PC-9 (cell line): ENCODE measurements at places on chromosomes 11 and 22.

- no peak for DNase-seq
These were observed 15.6 kb upstream of the C11orf91 start for GRCh38 chr11:33716243-33716642.

DNA sequence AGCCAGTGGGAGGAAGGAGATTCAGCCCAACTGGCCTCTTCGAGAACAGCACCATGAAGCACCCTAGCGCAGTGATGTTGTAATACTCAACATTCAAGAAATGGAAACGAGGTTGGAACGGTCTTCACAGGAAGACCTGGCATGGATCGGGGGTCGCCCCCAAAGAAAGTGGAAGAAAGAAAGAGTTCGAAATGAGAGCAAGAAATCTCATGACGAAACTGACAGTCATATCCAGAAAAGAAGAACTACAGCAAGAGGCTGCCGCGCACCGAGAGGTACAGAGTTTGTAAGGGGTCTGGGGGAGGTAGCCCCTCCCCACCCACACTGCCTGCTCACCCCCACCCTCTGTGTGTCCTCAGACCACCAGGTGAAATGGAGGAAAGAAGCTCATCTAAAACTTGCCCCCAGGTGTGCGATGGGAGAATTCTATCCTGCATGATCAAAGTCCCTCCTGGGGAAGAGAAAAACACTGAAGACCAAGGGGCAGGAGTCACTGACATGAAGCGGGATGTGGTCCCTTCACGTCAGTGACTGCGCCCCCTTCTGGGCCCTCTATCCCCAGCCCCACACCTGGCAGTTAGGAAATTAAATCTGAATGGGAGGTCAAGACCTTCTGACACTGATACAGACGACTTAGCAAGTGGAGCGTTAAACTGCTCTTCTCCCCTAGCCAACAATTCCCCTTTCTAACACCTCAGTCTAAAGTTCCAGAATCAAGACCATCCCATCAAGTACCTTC, 52.9 kb upstream of the SPATA19 start:
- no peak for DNase-seq

GRCh38 chr22:47859881-47860525, 1097.6 kb downstream of the TBC1D22A start:
- DNase-seq: no peak

DNA sequence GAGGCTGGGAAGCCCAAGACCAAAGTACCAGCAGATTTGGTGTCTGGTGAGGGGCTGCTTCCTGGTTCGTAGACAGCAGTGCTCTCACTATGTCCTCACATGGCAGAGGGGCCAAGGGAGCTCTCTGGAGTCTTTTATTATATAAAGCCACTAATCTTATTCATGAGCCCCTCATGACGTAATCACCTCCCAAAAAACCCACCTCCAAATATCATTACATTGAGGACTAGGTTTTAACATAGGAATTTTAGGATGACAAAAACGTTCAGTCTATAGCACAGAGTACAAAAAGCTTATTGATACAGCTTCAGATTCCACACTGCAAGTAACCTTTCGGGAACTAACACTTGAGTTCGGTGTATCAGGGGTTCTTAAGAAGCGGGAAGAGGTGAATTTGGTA, 4.1 kb upstream of the MS4A18 start:
- DNase-seq: no peak

GRCh38 chr11:17887779-17888178, 125.1 kb downstream of the SERGEF start:
- no peak for DNase-seq

- peak; percentile 13 for DNase-seq
These were observed 29.2 kb downstream of the PDGFD start for GRCh38 chr11:104134745-104135144.

DNA sequence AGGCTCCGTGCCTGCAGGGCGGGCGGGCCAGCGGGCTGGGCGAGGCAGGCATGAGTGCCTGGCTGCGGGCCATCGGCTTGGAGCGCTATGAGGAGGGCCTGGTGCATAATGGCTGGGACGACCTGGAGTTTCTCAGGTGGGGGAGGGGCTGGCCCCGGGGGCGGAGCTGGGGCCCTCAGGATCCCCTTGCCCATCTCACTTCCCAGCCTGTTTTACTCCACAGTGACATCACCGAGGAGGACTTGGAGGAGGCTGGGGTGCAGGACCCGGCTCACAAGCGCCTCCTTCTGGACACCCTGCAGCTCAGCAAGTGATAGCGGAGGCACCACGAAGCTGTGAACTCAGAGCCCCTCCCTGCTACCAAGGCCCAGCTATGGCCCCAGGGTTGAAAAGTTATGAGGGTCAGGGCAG, 5.9 kb downstream of the PHOX2A start:
- DNase-seq: peak; percentile 46

DNA sequence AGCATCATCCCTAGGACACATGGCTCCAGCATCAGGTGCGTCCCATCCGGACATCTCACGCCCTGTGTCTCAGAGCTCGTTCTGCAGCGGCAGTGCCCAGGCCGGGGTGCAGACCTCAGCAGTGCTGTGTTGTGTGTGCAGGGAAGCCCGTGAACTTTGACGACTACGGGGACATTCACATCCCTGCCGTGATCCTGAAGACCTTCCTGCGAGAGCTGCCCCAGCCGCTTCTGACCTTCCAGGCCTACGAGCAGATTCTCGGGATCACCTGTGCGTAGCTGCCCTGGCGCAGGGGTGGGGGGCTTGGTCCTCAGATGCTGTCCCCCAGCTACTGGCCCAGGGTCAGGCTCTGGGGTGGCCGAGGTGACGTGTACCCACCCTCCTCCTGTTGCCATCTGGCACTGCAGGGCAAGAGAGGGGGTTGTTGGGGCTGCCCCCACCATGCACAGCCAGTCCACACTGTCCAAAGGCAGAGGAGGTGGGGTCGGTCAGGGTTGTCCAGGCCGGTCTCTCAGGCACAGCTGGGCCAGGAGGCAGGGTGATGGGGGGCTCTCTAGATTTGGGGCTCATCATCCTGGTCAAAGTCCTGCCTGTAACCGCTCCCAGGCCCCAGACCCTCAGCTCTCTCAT, 96.5 kb downstream of the ARHGAP8 start:
- no peak for DNase-seq

DNA sequence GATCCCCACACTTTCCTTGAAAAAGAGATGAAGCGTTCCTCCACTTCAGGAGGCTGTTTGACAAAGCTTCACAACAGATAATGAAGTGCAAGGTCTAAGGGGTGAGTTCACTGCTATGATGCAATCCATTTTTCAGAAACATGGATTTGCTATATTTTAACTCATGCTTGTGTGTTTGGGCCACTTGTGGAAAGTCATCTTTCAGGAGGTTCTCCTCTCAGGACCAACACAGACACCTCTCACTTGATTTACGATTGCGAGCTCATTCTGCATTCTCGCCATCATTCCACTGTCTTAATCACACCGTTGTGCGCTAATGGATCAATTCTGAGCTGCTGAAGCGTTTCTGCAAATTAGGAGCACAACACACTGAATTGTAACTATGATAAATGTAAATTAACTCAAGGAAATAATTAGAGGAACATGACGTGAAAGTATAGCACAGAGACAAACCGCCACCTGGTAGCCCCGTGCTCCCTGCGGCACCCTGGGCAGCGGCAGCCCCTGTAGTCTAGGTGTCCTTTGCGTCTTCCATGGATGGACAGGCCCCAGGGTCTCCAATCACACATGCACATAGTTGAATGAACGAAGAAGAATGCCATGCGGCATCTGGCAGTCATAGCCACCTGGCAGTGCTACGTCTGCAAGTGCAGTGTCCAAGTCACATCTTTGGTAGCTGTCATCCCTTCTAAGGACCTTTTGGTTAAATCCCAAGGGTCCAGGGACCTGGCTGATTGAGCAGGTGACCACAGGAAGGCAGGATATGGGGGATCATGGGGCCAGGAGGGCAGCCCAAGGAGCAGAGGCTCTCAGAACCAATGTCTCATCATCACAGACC, 28.1 kb upstream of the RTL6 start:
- no peak for DNase-seq

DNA sequence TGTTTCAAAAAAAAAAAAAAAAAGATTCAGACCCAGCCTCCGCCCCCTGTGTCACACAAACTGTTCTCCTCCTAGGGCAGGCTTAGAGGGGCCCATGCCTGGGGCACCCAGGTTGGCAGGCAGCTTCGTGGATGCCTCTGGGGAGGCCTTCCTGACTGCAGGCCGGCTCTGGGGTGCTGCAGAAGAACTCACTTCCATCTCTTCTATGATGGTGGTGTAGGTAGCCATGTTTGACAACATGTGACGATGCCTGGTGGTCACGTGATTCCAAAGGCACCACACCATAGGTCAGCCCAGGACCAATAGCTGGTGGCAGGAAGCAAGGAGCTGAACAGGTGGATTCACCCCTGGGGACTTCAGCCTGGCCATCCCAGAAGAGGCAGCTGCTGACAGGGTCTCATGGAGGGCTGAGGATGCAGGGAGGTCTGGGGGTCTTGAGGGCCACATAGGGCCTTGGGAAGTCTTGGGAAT, 24.1 kb upstream of the CELSR1 start:
- peak; percentile 82 for DNase-seq

DNA sequence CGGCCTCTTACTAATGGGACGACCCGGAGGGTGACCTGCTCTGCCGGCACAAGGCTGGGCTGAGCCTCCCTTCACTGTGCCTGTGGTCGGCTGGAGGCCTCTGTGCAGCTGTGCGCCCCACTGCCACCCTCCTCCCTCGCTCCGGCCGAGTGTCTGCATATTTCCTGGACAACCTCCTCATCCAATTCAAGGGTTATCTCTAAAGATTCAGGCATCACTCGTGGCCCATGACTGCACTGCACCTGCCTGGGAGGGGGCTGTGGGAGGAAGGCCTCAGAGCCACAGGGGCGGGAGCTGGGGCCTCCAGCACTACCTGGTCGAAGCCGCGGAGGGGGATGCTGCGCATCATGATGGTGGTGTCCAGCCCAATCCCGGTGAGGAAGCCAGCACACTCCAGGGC, 43.1 kb upstream of the GNB1L start:
- DNase-seq: no peak

- no peak for DNase-seq
These were observed 236.8 kb downstream of the BUD13 start for GRCh38 chr11:116535994-116536393.

DNA sequence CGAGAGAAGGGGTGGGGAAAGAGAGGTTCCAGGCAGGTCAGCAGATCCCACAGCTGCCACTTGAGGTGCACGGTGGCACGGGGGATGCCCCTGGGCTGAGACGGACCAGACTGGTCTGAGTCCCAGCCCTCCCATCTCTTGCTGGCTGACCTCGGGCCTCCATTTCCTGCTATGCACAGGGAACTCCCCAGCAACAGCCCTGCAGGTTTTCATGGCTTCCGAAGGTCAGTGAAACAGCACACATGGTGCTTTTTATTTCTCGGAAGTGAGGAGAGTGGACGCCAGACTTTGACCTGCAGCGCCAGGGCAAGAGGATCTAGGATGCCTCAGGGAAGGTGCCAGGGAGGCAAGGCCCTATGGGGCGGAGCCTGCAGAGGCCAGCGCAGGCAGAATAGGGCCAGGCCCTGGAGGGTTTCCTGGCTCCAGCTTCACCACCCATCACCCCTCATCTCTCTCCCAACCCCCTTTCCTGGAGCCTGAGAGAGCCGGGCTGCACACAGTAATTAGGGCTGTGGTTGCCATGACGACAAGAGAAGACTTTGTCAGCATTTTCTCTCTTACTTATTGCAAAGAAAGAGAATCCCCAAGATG, 29.5 kb downstream of the SLC22A12 start:
- no peak for DNase-seq

DNA sequence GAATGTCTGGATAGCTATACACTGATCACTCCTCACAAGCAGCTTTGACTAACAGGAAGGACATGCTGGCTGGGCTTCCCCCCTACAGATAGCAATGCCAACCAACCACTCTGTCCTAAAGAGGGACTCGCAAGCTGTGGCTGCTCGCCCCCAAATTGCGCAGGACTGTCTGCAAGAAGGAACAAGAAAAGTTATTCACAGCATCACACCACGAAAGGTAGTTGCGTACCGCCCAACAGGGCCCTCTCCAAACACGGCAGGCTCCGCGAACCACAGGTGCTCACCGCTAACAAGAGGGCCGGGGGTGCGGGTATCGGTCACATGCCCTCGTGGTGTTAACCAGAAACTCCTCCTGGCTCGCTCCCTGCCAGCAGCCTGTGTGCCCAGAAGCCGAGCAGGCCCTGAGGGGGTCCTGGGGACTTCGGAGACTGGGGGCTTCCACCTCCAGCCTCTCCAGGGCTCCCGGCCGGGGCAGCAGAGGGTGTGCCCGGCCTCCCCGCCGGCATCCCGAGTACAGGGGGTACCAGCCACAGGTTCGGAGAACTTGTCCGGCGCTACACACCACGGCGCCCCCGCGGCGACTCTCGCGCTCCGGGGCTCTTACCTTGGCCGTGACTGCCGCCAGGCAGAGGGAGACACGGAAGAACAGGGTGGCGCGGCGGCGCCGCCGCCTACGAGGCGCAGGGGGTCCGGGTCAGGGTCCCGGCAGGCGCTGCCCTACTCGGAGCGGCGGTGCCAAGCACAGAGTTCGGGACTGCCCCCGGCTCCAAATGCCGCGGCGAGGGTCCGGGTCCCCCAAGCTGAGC, 682 bp downstream of the LARGE1 start:
- DNase-seq: peak; percentile 22

DNA sequence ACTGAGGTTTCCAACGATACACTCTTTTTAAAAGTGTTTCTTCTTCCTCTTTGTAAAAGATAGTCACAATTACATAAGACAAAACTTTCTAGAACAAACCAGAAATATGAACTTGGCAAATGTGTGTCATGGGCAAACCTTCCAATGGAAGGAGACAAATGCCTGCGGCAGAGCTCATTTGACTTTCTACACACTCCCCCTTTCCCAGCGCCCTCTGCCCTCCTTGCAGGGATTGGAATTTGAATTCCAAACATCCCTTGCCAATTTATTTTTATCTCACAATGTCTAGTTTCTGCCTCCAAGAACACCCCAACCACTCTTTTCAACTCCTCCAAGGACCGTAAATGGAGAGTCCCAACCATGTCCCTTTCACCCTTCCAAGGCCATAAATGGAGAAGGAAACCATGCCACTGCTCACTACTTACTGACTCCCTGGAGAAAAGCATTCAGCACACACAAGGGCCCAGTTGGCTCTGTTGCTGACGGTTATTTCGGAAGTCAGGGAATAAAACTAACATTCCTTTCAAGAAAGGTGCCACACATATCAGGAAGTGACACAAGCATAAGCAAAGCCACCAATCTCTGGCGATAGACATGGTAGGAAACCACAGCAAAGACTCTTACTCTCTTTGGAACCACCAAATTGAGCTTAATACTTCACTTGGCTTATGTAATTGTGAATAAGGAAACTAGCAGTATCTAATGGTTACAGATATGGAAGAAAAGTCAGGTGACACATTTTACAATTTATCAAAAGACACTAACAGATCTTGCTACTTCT, 15.0 kb upstream of the ESAM start:
- DNase-seq: no peak

DNA sequence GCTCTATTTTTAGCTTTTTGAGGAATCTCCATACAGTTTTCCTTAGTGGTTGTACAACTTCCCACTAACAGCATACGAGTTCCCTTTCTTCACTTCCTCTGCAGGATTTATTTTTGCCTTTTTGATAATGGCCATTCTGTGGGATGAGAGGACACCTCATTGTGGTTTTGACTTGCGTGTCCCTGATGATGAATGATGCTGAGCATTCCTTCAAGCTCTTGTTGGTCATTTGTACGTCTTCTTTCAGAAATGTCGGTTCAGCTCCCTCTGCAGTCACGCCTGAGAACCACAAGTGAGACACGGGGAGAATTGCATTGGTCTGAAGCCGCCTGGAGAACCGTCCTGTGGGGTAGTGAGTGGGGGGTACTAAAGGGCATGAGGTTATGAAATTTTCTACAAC, 2.0 kb upstream of the KRTAP5-10 start:
- DNase-seq: peak; percentile 31
